ENCODE measurements at places on chromosomes 11 and 22. TPM values are rescaled to one million over a fixed set of nuclear protein-coding genes. Genes with fewer than 3 reads are reported as not detected.

DNA sequence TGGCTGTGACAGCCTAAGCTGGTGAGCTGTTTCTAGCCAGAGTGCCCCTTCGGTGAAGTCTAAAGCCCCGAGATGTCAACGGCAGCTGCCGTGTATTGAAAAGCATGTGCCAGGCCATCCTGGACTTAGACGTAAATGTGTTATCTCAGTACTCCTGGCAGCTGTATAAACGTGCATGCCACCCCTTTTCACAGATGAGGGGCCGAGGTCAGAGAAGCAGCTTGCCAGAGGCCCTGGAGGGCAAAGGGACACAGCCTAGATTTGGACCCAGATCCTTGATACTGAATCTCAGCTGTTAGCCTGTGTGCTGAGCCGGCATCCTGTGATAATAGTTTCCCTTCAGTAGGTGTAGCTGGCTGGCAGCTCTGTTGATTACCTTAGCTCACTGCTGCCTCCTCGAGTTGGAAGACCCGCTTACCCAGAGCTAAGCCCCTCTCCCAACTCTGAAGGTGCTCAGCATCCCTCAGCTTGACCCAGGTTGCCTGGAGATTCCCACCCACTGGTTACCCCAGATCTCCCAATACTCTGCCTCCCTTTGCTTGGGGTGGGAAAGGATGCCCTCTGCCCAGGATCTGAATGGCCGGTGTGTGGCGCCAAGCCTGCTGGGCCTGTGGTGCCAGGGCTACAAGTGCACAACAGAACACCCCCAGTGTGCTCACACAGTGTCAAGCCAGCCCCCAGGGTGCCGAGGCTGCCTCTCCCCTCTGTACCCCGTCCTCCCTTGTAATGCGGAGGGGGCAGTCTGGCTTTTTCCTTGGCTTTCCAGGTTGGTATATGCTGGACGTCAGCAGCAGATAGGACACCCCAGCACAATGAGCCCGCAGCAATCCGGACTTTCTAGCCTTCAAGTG lies 59.8 kb upstream of the WNT7B start:
- H3K4me1 ChIP-seq: peaks cover 61% of the 10 kb centered on the region
- H3K27ac ChIP-seq: peak overlapping the region; percentile 97
- DNase-seq: peak; percentile 86
- no peaks in the 10 kb centered on the region for H3K27me3 ChIP-seq
- H3K36me3 ChIP-seq: no peaks in the 10 kb centered on the region
- peak overlapping the region; percentile 61 for H3K4me3 ChIP-seq

GRCh38 chr11:93123351-93123898 lies 74.4 kb downstream of the SLC36A4 start:
- no peak overlapping the region for H3K4me3 ChIP-seq
- no peaks in the 10 kb centered on the region for H3K36me3 ChIP-seq
- H3K27me3 ChIP-seq: no peaks in the 10 kb centered on the region
- no peak overlapping the region for H3K27ac ChIP-seq

GRCh38 chr11:103550811-103551210 lies 441.6 kb downstream of the DYNC2H1 start:
- H3K36me3 ChIP-seq: no peaks in the 10 kb centered on the region
- H3K4me1 ChIP-seq: no peaks in the 10 kb centered on the region
- no peak overlapping the region for H3K27ac ChIP-seq
- no peaks in the 10 kb centered on the region for H3K27me3 ChIP-seq
- DNase-seq: no peak

DNA sequence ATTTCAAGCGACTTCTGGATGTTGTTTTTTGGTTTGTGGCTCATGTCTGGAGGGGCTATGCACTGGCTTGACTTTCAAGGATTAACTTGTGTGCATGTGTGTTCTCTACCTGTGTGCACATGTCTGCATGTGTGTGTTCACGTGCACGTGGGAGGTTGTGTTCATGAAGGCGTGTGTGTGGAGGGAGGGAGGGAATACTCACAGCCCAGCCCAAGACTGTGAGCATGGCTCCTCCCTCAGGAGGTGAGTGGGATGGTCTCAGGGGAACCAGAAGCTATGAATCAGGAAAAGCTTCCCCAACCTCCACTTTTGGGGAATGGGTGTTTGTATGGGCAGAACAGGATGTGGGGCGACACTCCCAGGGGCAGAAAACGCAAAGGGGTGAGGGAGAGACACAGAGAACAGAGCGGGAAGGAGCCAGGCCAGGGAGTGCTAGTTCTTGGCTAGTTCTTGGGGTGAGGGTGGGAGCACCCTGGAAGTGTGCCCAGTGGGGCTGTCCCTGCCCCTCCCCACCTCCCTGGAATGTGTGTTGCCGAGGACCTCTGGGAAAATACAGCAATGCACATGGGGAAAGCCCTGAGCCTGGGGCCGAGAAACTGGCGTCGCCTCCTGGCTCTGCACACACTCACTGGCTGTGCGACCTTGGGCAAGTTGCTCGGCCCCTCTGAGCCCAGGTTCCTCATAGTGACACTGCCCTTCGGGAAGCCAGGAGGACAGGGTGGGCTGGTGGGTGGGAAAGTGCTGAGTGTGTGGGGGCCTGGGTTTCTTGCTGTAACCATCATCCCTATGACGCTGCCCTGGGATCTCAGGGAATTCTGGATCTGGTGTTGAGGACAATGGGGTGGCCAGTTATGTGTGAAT lies 16.9 kb upstream of the ALX4 start:
- no peaks in the 10 kb centered on the region for H3K4me1 ChIP-seq
- peaks cover 84% of the 10 kb centered on the region for H3K27me3 ChIP-seq
- DNase-seq: peak; percentile 51
- no peak overlapping the region for H3K27ac ChIP-seq
- no peak overlapping the region for H3K4me3 ChIP-seq

DNA sequence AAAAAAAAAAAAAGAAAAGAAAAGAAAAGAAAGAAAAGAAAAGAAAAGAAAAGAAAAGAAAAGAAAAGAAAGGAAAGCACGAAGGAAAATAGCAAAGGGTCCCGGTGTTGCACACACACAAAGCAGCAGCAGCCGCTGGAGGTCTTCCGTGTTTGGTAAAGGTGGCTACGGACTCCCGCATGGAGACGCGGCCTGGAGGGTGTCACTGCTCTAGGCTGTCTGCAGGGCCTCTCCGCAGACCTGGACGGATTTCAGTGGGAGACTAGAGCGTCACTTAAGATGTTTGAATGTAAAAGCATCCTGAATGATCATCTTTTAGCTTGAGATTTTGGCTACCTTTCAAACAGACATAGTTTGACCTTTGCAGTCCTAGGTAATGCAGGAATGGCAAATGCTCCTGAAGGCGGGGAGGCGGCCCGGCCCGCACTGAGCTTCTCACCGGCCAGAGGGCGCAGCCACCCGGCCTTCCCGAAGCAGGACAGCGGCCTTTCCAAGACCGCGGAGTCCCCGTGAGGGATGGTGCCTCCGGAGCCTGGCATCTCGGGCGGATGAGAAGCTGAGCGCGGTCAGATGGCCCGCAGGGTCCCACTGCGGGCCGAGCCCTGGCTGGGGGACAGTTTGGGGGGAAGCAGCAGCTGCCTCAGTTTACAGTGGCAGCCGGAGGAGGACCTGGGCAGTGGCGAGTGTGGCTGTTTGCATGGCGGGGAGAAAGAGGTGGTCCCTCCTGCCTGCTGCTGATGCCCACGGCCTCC lies 18.5 kb downstream of the KRTAP5-5 start:
- no peak overlapping the region for H3K4me3 ChIP-seq
- H3K4me1 ChIP-seq: peaks cover 9% of the 10 kb centered on the region
- H3K27me3 ChIP-seq: no peaks in the 10 kb centered on the region
- H3K36me3 ChIP-seq: no peaks in the 10 kb centered on the region
- H3K27ac ChIP-seq: no peak overlapping the region
- peak; percentile 56 for DNase-seq

DNA sequence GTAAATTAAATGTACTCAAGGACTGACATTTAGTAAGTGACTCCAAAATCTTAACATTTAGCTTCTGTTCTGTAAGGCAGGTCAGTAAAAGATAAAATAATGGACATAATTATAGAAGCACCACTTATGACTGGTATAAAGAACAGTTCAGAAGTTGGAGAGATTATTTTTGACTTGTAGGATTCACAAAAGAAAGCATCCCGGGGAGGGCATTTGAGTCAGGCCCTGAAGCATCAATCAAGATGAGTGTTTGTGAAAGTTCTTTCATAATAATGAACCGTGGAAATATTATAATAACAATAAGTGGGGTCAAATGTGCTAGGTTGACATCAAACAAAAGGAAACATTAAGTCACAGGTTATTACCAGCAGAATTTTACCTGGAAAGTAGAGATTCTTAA lies 201.9 kb downstream of the DDX10 start:
- H3K36me3 ChIP-seq: no peaks in the 10 kb centered on the region
- H3K4me3 ChIP-seq: no peak overlapping the region
- H3K27ac ChIP-seq: no peak overlapping the region

GRCh38 chr11:48029681-48030290 lies 49.4 kb downstream of the PTPRJ start:
- no peak for DNase-seq
- H3K36me3 ChIP-seq: no peaks in the 10 kb centered on the region
- peaks cover 96% of the 10 kb centered on the region for H3K4me1 ChIP-seq
- peak overlapping the region; percentile 48 for H3K27ac ChIP-seq
- H3K4me3 ChIP-seq: no peak overlapping the region

DNA sequence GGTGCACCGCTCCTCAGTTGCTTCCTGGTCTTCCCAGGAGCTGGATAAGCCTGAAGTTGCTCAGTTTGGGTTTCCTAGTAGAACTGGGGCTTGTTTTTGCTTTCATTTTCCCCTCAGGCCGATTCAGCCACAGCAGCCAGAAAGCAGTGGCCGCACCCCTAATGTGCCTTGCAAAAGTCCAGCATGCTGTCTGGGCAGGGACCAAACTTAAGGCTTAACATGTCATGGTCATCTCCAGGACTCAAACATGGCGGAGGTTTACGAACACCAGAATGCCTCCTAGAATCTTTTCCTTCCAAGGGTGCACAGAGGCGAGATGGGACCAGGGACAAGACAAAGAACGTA lies 2.5 kb downstream of the GNG3 start:
- no peak for DNase-seq
- H3K36me3 ChIP-seq: no peaks in the 10 kb centered on the region
- peaks cover 51% of the 10 kb centered on the region for H3K4me1 ChIP-seq
- H3K4me3 ChIP-seq: peak overlapping the region; percentile 37

- H3K4me1 ChIP-seq: no peaks in the 10 kb centered on the region
- DNase-seq: no peak
- no peaks in the 10 kb centered on the region for H3K36me3 ChIP-seq
- no peak overlapping the region for H3K4me3 ChIP-seq
- no peaks in the 10 kb centered on the region for H3K27me3 ChIP-seq
- H3K27ac ChIP-seq: no peak overlapping the region
Measured at GRCh38 chr11:116661056-116661455, 111.7 kb downstream of the BUD13 start.

GRCh38 chr11:111977146-111978027 lies 40.2 kb downstream of the DIXDC1 start:
- peaks cover 26% of the 10 kb centered on the region for H3K4me1 ChIP-seq
- DNase-seq: peak; percentile 82
- H3K27me3 ChIP-seq: peaks cover 37% of the 10 kb centered on the region
- H3K36me3 ChIP-seq: no peaks in the 10 kb centered on the region
- H3K27ac ChIP-seq: peak overlapping the region; percentile 65
- peak overlapping the region; percentile 43 for H3K4me3 ChIP-seq

NFRKB gene
- 26.7 TPM for total RNA-seq

DNA sequence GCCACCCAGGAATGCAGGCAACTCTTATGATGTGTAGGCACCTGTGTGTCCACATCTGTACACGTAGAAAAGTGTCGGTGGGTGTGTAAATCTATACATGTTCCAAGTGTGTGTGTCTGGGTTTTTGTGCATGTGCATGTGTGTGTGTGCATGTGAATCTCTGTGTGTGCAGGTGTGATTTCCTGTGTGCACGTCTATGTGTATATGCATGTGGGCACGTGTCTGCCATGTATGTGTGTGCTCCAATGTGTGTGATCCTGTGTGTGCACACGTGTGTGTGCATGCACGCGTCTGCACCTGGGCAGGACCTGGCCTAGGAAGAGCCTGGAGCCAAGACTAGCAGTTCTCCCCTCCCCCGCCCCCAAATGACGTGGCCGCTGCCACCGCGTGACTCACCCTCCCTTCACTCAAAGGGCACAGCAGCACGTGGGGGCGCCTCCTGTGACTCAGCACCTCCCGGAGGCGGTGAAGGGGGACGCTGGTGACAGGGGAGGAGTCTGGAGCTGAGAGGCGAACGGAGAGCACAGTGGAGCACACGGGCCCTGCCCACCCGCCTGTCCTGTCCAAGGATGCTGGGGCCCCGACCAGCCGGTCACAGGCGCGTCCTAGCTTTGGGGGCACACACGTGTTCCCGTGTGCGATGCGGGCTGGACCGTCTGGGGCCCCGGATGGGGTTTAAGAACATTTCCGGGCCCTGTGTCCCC lies 10.1 kb downstream of the PIM3 start:
- peaks cover 70% of the 10 kb centered on the region for H3K4me1 ChIP-seq
- peak; percentile 96 for DNase-seq
- peak overlapping the region; percentile 45 for H3K4me3 ChIP-seq
- H3K36me3 ChIP-seq: no peaks in the 10 kb centered on the region

GRCh38 chr22:39234867-39235687 lies 9.7 kb downstream of the PDGFB start:
- H3K36me3 ChIP-seq: no peaks in the 10 kb centered on the region
- H3K4me1 ChIP-seq: peaks cover 47% of the 10 kb centered on the region
- H3K27me3 ChIP-seq: peaks cover 100% of the 10 kb centered on the region
- DNase-seq: no peak

DNA sequence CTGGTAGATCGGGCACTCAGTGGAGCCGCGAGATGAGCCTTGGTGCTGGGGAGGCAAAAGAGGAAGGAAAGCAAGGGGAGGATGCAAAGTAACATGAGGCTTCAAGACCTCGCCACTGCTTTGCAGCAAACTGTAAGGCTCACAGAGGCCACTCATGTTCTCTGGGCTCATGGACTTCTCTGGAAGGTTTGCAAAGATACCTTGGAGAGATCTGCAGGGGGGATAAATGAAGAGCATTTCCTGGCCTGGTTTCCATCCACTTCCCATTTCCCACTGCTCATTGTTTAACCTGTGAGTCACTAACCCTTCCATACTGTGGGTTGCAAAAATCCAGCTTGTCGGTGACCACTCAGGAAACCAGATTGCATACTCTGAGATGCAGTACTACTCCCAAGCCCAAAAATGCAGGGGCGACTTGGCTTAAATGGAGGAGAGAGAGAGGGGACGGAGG lies 38.5 kb downstream of the OSBP2 start:
- H3K4me1 ChIP-seq: no peaks in the 10 kb centered on the region
- H3K27ac ChIP-seq: no peak overlapping the region
- no peaks in the 10 kb centered on the region for H3K36me3 ChIP-seq
- H3K27me3 ChIP-seq: no peaks in the 10 kb centered on the region
- no peak for DNase-seq

TEX54 gene
- not detected for total RNA-seq

FDX1 gene
- 10.0 TPM for total RNA-seq

DNA sequence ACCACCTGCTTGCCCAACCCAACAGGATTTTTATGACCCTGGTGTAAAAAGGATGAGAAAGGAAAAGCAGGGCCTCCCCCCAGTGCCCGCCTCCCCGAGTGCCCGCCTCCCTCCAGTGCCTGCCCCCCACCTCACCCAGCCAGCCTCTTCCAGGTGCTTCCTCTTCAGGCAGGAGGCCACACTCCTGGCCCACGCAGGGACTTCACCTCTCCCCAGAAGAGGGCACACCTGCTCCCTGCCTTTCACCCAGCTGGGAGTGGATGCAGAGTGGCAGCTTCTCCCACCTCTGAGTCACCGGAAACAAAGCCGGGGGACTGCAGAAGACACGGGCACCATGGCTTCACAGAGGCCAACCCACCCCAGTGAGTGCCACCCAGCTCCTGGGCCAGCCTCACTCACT lies 16.1 kb downstream of the CPT1A start:
- peaks cover 43% of the 10 kb centered on the region for H3K36me3 ChIP-seq
- peak; percentile 84 for DNase-seq
- H3K27ac ChIP-seq: peak overlapping the region; percentile 15
- no peaks in the 10 kb centered on the region for H3K27me3 ChIP-seq
- peaks cover 64% of the 10 kb centered on the region for H3K4me1 ChIP-seq
